Germinal center (tissue), 1 donor: ENCODE measurements at places on chromosomes 16 and 17.
A peak's percentile ranks its signal among the peaks of the same experiment; 100 is the strongest.

DNA sequence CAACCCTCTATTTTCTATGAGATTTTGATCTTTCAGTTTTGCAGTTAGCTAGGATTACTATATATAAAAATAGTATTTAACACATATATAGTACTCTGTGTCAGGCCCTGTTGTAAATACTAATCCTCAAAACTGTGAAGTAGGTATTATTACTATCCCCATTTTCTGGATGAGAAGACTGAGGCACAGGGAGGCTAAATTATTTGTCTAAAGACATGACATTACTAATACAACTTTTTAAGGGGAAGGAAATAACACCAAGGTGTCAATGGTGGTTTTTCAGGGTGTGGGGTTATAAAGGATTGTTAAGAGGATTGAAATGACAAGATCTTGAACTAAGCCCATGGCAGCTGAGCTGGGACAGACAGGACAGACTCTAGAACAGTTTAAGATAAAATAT, 4.1 kb upstream of the WSB1 start:
- DNase-seq: no peak

GRCh38 chr17:63837962-63838600, 4.4 kb downstream of the SMARCD2 start:
- no peak for DNase-seq

GRCh38 chr17:54536306-54536705, 364.3 kb upstream of the TOM1L1 start:
- DNase-seq: no peak

- no peak for DNase-seq
Observed at GRCh38 chr16:81397879-81398520, 46.6 kb upstream of the CMIP start.

- no peak for DNase-seq
Observed at GRCh38 chr17:48515925-48516900, 14.6 kb downstream of the HOXB1 start.

DNA sequence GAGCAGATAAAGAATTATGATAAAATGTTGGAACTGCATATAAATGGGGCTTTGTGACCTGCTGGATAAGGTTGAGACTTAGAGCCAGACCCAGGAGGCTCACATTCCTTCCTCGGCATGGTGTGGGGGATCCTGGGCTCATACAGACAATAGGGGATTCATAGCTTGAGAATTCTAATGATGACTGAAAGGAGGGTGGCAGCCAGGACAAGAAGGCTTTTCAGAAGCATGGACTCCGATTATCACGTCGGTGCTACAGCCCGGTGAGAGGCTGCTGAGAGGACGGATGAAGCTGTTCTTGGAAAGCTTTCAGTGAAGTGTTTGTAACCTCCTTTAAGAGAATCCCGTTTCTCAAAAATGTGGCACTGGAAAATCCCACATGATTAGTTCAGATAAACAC, 167.2 kb downstream of the ANKFN1 start:
- no peak for DNase-seq

DNA sequence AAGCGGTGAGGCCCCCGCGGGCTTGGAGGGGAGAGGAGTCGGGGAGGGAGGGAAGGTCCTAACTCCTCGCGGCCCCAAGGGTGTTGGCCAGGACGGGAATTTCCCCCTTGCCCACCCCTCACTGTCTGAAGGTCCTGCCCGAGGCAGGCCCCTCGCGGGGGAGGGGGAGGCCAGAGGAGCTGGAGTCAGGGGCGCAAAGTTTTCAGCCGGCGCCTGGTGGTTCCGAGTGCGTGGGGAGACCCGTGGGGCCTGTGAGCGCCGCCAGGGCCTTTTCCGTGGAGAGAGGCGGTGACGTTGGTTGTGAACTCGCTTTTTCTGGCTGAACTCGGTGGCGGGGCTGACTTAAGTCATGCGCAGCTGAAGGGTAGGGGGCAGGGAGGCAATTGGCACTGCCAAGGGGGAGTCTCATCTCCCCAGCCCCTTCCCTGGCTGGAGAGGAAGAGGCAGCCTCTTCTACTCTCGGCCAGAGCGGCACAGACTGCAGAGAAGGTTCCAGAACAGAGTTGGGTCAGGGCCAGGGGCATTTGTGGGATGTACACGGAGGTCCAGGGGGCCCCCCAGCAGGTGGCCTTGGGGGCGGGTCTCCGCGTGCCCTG, 1.5 kb downstream of the CACNA1H start:
- no peak for DNase-seq

GRCh38 chr17:66541461-66542128, 239.2 kb downstream of the PRKCA start:
- peak; percentile 40 for DNase-seq

DNA sequence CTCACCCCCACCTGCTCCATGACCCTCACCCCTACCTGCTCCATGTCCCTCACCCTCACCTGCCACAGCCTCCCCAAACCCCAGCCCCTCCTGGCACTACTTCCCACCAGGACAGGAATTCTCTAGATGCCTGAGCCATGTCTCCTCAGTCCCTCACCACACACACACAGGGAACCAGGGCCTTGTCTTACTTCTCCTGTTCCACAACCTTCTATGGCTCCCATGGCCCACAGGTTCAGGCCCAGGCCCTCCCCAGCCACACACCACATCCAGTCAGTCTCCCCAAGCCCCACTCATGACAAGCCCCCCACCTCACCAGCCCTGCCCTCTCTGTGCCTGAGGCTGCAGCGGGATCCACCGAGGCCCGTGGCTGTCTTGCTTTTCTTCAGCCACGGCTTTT, 3.1 kb upstream of the UBE2I start:
- no peak for DNase-seq

DNA sequence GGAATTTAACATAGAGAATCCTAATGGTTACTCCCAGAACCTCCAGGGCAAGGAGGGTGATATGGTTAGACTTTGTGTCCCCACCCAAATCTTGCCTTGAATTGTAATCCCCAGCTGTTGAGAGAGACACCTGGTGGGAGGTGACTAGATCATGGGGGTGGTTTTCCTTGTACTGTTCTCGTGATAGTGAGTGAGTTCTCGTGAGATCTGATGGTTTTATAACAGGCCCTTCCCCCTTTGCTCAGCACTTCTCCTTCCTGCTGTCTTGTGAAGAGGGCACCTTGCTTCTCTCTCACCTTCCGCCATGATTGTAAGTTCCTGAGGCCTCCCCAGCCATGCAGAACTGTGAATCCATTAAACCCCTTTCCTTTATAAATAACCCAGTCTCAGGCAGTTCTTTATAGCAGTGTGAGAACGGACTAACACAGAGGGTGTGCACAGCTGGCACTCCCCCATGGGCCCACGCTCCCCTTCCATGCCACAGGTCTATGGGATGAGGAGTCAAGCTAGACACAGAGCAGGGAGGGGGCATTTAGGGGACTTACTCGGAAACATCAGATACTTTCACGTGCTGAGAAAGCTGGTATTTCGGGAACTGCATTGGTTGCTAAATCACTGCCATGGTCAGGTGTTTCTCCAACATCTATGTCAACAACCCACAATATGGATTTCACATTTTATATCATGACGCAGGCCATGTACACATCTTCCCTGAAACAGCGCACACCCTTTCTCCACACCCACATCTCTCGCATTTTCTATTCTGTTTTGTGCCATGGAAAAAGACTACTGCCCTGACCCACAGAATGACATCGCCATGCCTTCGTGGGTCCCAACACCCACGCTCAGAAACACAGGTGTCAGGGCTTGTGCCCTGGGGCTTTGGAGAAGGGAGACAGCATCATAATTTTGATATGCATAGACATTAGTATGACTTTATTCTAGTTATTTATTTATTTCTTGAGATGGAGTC, 199.1 kb upstream of the GSE1 start:
- no peak for DNase-seq

GRCh38 chr17:29279397-29280070, 14.4 kb downstream of the NUFIP2 start:
- DNase-seq: no peak
